OCI-M1 (cell line): ENCODE measurements at places on chromosomes 16 and 17.

GRCh38 chr16:69607674-69608073 lies 41.9 kb downstream of the NFAT5 start:
- DNase-seq = no peak

GRCh38 chr16:53091466-53092211 lies 36.8 kb downstream of the CHD9 start:
- peak; percentile 1 for DNase-seq

DNA sequence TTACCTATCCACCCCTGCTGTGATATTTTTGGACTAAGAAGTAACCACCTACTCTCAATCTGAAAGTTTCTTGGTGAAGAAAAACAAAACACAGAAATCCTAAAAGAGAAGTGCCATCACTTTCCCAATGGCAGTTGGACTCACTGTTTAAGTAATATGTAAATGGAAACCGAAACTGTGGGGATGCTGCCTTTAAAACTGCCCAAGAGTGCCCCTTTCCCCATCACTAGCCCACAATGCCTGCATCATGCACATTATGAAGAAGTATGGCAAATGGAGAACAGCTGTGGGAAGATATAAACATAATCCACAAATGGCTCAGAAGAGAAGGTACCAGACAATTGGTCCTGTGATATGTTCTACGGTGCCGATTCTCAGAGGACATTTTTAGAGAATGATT lies 33.5 kb upstream of the SLC6A2 start:
- no peak for DNase-seq

- peak; percentile 16 for DNase-seq
These were observed 98.5 kb downstream of the TNFRSF13B start for GRCh38 chr17:16873174-16874035.

DNA sequence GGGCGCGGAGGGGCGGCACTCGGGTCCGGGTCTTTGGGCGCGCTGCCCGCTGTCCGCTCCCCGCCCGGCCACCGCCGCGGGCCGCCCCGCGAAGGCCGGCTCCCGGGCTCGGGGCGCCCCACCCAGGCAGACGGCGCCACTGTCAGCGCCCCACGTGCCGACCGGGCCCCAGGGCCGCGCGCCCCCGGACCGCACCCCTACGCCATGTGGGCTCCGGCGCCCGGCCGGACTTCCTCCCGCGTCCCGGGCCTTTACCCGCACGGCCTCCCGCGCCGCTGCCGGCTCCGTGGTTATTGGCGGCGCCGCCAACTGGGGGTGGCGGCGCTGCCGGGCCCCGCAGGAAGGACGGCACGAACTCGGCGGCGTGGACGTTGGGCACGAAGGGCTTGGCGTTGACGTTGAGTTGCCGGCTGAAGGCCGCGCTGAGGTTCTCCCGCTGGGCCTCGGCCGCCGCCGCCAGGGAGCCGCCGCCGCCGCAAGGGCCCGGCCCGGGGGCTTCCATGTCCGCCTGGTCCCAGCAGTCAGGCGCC lies 577 bp downstream of the GSPT1 start:
- DNase-seq = peak; percentile 57

DNA sequence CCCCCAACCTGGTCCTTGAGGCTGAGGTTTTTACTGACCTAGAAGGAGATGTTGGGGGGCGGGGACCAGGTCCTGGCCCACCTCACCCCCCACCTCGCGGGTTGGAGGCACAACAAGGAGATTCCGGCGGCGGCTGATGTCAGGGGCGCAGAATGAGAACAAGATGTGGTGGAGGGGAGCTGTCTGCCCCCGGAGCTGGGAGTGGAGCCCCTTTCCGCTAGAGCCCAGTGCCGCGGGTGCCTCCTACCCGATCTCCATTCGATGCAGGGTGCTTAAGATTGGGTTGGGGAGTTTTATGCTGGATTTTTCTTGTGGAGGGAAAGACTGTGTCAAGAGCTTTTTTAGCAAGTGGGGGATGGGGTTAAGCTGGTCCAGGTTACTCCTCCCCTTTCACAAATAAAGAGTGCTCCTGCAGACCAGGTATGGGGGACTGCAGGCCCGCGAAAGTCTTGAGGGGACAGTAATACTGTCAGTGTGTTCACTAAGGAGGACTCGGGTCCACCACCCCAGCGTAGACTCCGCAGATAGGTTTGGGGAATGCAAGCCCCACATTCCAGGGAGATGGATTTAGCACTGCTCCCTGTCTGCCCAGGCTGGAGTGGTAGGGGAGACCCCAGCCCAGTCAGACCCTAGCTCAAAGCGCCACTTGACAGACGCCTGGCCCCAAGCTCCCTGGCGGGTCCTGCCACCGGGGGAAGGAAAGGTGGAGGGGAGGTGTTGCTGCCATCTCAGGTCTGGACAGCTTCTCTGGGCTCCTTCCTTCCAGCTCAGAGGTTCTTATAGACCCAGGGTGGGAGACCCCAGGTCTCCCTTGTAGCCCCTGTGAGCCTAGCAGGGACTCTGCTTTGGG lies 2.0 kb downstream of the CACNA1G start:
- no peak for DNase-seq

GRCh38 chr16:6827931-6828330 lies 504.7 kb upstream of the RBFOX1 start:
- no peak for DNase-seq

- DNase-seq = no peak
These were observed 43.1 kb downstream of the PHLPP2 start for GRCh38 chr16:71681360-71681759.

DNA sequence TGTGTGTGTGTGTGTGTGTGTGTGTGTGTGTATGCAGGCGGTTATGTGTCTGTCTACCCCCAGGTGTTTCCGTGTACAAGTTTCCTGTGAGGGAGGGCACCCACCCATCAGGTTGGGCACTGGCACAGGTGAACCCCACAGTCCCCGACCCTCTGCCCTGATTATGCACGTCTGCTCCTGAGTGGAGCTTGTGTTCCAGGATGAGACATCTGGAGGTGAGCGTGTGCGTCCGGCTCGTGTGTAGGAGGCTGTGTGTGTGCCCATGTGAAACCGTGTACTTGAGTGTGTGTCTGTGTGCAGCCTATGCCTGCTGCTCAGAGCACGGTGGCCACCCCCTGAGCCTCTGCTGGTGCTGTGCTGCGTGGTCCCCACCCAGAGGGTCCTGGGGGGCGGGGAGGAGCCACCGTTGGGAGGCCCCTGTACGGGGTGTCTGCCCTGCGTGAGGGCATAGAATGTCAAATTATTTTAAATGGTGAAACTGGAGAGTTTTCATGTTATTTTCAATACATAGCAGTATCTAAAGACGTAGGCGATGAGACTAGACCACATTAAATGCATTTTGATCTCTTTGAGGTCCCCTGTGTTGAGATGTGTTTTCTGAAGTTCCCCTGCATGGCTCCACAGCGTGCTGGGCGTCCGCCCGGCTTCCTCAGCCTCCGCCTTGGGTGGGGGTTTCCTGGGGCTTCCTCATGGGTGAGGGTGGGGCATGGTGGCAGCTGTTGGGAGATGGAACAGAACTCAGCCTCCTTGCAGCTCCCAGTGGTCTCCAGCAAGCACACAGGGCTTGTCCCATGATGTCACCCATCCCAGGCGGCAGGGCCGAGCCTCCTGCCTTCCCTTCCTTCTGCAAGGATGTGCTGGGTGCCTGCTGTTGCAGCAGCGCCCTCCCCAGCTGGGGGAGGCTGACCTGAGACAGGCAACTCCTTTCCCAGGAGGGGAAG lies 43.4 kb downstream of the KCNJ12 start:
- DNase-seq = no peak

GRCh38 chr17:62725791-62726249 lies 82.3 kb downstream of the MARCHF10 start:
- DNase-seq = peak; percentile 52

- DNase-seq = no peak
These were observed 111.7 kb downstream of the ABCA8 start for GRCh38 chr17:68843522-68843921.

GRCh38 chr17:29461483-29462206 lies 71.5 kb downstream of the TAOK1 start:
- no peak for DNase-seq

GRCh38 chr16:88589441-88589840 lies 19.2 kb downstream of the ZC3H18 start:
- no peak for DNase-seq

DNA sequence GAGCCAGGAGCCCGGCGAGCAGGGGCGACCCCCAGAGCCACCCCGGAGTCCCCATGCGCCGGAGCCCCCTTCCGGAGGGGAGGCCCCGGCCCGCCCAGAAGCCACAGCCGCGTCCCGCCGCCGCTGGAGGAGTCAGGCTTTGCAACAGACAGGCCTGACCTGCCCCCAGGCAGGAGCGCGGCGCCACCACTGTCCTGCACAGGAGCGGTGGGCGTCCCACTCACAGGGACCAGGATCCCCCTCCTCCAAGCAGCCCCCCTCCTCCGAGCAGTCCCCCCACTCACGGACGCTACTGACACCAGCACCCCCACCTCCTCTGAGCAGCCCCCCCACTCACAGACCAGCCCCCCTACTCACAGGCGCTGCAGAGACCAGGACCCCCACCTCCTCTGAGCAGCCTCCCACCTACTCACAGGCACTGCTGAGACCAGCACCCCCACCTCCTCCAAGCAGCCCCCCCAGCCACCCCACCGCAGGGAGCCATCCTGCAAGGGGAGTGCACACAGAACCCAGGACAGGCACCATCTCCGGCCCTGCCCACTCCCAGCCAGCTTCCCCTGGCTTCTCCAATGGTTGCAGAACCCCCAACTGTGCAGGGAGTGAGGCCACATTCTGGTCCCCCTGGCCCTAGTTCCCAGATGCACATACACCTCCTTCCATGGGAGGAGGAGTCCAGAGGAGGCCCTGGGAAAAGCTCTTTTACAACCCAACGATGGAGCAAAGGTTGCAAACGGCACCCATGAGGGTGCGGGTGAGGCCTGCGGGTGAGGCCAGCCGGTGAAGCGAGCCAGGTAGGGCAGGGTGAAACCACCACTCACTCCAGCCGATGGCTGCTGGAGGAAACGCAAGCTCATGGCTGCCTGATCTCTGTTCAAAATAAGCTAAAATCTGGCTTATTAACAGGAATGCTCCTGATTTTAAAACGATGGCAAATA lies 69.9 kb downstream of the ABR start:
- DNase-seq = peak; percentile 49

DNA sequence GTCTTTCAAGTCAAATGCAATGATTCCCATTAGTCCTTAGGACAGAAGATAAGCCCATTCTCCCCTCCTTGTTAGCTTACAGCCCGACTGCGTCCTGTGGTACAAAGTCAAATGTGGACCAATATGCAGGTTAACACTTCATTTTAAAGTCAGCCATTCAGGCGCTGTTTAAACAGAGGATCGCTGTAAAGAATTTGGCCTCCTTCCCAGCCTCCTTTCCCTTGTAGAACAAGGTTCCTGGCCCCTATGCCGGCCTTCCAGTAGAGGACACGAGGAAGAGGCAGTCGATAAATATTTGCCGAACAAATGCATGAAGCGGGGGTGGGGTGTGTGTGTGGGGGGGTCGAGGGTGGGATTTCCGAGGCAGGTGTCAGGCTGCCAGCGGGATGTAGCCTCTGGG lies 4.3 kb downstream of the SDK2 start:
- DNase-seq = no peak

- DNase-seq = no peak
These were observed 243.5 kb downstream of the GSG1L start for GRCh38 chr16:27819881-27820610.

- DNase-seq = no peak
These were observed 106.2 kb downstream of the SNX11 start for GRCh38 chr17:48213797-48214196.

- peak; percentile 67 for DNase-seq
These were observed 146.6 kb downstream of the TRIM37 start for GRCh38 chr17:58960068-58960467.

- no peak for DNase-seq
These were observed 170.3 kb downstream of the SLC39A11 start for GRCh38 chr17:72922219-72922618.

DNA sequence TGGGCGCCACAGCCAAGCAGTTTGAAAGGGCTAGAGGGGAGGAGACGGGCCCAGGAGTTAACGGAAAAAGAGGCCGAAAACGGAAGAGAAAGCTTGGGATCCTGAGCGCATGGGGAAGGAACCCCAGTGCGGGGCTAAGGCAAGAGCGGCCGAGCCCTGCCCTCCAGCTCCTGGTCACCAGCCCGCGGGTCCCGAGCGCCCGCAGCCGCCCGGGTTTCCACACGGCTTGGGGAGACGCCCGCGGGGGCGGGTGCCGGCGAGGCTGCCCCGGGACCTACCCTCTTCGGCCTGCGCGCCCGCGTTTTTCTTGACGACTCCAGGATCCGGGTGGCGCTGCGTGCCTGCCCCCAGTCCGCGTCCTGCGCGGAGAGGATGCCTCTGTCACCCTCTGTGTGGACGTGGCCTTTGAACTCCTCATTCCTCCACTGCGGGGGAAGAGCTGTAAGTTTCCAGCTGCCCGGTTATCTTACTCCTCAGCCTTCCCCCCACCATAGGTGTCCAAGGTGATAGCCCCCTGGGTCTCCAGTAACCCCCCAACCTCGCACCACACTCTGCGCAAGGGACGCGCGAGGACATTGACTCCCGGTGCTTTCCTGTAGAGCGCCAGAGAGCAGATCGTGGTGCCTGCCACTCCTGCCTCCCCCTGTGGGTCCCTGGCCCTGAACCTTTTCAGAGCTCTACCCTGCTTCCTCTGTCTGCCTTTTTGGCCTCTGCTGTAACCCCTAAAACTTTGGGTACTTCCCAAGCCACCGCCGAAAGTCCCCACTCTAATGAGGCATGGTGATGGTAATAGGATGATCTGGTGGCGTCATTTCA lies 1.7 kb upstream of the CDH11 start:
- DNase-seq = no peak

GRCh38 chr17:19492141-19492540 lies 41.5 kb upstream of the SLC47A1 start:
- DNase-seq = no peak

- DNase-seq = no peak
These were observed 76.8 kb downstream of the CCDC182 start for GRCh38 chr17:57668332-57668731.

GRCh38 chr16:49824593-49824992 lies 31.3 kb downstream of the ZNF423 start:
- DNase-seq = no peak

DNA sequence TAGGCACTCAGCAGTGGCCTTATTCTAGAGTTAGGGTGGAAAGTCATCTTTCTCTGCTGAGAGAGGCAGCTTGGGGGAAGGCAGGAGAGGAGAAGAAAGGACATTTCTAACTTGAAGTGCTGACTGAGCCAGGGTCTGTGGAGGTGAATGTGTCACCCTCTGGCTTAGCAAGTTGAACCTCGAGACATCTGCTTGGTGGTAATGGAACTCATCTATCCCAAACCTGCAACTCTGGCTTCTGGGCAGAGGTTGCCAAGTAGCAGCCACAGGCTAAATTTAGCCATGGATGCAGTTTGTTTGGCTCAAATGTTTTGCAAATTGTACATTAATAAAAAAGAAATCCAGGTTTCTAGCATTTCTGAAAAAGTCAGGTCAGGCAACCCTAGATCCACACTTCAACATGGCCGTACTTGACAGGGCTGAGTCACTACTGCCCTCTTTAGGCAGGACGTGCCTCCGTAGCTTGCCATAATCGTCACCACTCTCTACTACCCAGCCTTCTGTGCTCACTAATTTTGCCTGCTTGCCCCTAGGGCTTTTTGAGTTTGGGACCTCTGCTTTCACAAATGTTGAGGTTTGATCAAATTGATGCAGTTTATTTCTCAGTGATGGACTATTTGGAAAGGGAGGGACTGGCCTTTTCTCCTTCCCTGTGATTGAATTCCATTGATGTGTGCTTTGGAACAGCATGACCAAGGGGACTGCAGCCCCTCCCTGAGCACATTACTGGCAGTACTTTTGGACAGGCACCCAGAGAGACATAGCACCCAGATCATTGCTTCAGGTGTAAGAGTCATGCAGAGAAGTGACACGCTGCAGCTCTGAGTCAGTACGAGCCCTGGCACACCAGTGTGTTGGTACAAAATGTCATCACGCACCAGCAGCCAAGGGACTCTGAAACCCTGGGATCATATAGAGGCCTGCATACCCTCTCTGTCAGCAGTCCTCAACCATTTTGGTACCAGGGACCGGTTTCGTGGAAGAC lies 5.2 kb downstream of the CDH13 start:
- DNase-seq = peak; percentile 11

GRCh38 chr17:66508896-66509844 lies 206.8 kb downstream of the PRKCA start:
- DNase-seq = no peak
